ENCODE measurements at places on chromosomes 4 and X.

- DNase-seq: no peak
Observed at GRCh38 chrX:115174548-115174947, 14.7 kb upstream of the RBMXL3 start.

GRCh38 chrX:53279296-53280237 lies 1.8 kb downstream of the IQSEC2 start:
- no peak for DNase-seq

DNA sequence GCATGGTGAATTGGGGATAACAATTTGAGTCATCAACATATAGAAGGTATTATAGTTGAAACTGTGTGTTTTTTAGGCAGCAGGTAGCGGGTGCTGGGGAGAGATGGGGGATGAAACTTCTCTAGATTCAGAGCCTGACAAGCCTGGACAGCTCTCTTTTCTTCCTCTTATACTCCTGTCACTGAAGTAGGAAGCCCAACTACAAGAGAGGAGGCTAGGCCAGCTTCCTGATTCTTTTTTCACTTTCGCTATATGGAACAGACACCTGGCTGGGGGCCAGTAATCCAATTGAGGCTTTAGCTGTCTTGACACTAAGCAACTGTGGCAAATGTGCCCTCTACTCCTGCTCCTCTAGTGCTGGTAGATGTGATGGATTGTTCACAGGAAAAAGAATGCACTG lies 69.2 kb downstream of the PHKA1 start:
- no peak for DNase-seq

- DNase-seq: no peak
Observed at GRCh38 chrX:21939906-21940305, 603 bp upstream of the SMS start.

DNA sequence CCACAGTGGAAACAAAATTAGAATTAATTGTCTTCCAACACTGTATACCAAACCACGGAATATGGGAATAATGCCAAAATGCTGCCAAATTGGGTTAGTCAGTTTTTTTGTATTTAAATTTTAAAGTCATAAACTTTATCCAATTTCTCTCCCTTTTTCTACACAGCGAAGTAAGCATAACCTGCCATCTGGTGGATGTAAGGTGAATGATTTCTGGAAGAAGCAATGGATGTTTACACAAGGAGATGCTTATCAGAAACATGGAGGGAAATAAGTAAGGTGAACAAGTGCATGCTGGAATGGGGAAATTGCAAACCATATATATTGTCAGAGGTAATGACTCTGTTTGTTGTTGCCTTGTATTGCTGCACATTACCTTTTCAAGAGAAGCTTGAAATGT lies 691.9 kb downstream of the TECRL start:
- no peak for DNase-seq

DNA sequence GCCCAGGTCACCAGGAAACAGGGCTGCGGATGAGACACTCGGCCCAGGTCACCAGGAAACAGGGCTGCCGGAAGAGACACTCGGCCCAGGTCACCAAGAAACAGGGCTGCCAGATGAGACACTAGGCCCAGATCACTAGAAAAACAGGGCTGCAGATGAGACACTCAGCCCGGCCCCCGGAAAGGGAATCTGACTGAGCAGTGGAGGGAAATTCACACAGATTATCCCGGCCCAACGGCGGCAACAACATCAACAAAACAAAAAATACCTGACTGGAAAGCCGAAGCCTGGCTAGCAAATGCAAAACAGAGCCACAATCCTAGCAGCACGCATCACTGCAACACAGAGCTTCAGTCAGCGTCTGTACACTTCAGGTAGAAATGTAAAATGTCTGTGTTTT lies 20.7 kb downstream of the AFAP1 start:
- no peak for DNase-seq

DNA sequence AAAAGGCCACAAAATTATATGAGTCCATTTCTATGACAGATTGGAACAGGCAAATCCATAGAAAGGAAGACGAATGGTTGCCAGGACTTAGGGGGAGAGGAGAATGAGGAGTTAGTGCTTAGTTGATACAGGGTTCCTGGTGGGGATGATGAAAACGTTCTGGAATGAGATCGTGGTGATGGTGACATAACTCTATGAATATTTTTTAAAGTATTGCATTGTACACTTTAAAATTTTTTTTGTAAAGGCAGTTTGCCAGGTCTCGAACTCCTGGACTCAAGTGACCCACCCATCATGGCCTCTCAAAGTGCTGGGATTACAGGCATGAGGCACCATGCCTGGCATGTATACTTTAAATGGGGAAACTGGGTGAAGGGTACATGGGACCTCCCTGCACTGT lies 9.9 kb upstream of the CCNQ start:
- DNase-seq: no peak

GRCh38 chrX:68462653-68463052 lies 29.4 kb upstream of the OPHN1 start:
- DNase-seq: no peak

DNA sequence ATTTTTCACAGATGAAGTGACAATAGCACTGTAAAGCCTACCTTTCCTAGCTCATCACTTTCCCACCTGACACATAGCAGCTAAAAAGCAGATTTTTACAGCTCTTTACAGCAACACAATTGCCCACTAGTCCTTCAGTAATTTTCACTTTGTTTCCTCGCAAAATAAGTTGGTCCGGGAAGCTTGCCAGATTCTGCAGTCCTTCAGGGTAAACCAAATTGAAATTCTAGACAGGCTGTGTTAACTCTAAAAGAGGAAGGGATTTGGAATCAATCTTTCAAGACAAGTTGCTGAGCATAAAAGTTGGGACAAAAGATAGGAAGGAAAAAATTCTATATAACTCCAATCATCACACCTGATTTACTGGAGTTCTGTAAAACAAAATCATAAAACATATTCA lies 8.7 kb downstream of the C1QTNF7 start:
- DNase-seq: no peak

- DNase-seq: no peak
Observed at GRCh38 chr4:69744157-69744478, 16.3 kb downstream of the SULT1B1 start.

DNA sequence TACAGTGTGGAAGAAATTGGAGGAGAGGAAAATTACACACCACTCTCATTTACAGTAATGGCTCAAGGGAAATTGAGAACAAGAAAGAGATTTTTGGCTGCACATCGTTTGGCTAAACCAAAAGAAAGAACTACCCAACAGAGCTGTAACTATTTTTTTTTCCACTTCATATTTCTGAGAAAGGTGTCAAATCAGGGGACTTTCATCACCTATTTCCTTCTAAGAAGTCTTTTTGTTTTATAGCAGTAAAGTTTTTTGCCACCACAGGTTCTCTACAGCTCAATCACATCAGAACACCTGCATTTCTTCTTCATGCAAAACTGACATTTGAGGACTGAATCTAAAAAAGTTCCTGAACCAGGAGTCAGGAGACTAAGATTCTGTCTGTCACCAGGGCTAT lies 57.5 kb upstream of the TNIP3 start:
- DNase-seq: no peak

- peak; percentile 32 for DNase-seq
Observed at GRCh38 chrX:49919617-49920016, 2.8 kb upstream of the CLCN5 start.

DNA sequence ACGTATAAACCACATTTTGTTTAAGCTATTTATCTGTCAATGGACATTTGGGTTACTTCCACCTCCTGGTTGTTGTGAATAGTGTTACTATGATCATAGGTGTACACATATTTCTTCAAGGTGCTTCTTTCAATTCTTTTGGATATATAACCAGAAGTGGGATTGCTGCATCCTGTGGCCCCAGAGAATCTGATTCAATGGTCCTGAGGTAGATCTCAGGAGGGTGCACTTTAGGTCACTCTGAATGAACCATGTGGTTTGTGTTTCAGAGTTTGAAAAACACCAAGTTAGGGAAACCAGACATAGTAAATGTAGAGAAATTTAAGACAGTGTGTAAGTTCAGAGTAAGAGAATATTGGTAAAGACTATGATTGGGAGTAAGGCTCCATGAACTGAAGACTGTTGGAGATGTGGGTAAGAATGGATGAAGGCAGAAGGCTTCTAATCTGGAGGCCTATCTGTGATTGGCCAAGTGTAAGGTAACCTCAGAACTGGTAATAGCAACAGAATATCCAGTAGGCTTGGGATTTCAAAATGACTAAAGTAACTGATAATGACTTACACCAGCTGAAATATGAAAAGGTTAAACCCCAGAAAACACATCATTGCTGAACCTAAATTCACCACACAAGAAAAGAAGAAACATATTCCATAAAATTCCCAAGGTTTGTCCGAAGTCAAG lies 236.9 kb downstream of the CAMK2D start:
- no peak for DNase-seq

GRCh38 chr4:19195696-19196095 lies 1056.0 kb upstream of the SLIT2 start:
- DNase-seq: no peak

GRCh38 chr4:116829187-116829586 lies 256.2 kb downstream of the TRAM1L1 start:
- no peak for DNase-seq

DNA sequence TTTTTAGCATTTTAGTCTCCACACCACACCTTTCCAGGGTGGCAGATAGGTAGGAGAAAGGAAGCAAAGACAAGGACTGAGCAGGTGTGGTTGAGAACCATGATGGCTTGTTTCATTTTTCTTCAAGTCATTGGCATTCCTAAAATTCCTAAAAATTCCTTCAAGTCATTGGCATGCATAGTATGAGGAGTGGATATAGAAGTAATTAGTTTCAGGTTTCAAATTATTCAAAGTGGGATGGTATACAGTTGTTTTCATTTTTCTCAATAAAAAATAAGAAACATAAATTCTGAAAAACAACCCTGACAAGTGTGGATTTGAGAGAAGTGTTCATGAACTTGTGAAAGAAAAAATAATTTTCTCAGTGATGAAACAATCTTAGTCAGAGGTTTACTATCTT lies 22.3 kb upstream of the HERC3 start:
- DNase-seq: no peak

GRCh38 chrX:150406596-150406995 lies 43.5 kb downstream of the MAMLD1 start:
- no peak for DNase-seq

DNA sequence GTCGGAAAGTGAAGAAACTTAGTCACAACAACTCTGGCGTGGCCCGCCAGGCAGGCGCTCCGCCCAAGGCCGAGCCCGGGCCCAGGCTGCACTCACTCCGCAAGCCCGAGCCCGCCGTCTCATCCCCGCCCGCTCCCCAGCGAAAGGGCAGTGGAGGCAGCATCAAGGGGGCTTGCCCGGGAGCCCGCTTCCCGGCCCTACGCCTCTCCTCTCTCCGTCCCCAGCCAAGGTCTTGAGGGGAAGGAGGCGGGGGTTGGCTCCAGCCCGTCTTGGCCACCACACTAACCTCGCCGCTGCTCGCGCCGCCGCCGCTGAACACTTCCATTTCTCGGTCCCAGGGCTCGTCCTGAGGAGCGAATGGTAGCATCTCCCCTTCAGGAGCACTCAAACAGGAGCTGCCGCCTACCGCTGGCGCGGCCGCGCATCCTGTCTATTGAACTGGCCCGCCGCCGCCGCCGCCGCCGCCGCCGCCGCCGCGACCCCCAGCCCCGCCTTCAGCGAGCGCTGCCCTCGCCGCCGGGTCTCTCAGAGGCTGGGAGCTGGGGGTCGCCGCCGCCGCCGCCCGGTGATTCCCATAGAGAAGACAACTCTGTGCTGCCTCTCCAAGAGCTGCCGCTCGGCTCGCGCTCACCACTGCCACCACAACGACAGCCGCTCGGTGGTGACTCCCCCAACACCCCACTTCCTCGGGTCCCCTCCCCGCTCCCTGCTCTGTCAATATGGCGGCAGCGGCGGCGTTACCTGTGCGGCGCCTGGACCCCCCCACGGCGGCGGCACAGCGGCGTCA lies at the start of gene RPS6KA6:
Gene RPS6KA6 (minus strand): TSS at position 667 of the 787 bp plus-strand sequence. CDS start 300 bp downstream, at position 367.
- peak; percentile 51 for DNase-seq

- peak; percentile 47 for DNase-seq
Observed at GRCh38 chrX:13028871-13029636, 15.4 kb downstream of the FAM9C start.

DNA sequence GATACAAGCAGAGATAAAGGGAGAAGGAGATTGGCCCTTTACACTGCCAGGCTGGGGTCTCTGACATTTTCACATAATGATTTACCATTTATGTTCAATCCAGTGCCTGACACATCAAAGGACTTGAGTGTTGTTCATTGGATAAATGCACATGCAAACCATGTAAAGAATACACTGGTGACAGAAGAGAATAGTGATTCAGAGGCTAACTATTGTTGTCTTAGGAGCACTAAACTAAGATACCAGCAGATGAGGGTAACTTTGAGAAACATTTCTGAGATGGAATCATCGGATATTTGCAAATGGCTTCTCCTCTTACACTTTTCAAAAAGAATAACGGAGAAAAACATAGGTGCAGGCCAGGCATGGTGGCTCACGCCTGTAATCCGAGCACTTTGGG lies 67.3 kb upstream of the HHIP start:
- DNase-seq: no peak

DNA sequence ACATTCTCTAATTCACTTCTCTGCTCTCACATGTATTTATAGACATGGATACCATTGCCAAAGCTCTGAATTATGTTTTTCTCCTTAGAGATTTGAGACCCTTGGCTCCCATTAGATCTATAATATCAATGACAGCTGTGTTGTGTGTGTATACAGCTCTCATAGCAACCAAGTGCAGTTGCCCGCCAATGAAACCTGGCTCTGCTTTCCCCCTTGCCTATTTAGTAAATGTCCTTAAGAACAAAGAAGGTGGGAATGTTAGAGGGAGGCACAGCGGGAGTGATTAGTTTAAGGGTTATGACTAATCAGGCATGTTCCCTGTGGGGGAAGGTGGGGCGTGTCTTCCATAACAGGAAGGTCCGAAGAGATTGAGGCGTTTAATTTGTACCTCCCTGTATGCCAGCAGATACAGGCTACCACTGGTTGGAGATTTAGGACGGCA lies 100.5 kb upstream of the TBC1D9 start:
- peak; percentile 66 for DNase-seq

- no peak for DNase-seq
Observed at GRCh38 chr4:158208963-158209640, 1.2 kb upstream of the TMEM144 start.

GRCh38 chrX:19991350-19991718 lies 473 bp upstream of the BCLAF3 start:
- DNase-seq: no peak

GRCh38 chrX:120797188-120797851 lies 78.3 kb downstream of the CT47B1 start:
- DNase-seq: peak; percentile 23

- DNase-seq: no peak
Observed at GRCh38 chr4:121736735-121737351, 28.1 kb downstream of the SMIM43 start.

GRCh38 chr4:54709400-54709799 lies 51.6 kb downstream of the KIT start:
- DNase-seq: no peak

DNA sequence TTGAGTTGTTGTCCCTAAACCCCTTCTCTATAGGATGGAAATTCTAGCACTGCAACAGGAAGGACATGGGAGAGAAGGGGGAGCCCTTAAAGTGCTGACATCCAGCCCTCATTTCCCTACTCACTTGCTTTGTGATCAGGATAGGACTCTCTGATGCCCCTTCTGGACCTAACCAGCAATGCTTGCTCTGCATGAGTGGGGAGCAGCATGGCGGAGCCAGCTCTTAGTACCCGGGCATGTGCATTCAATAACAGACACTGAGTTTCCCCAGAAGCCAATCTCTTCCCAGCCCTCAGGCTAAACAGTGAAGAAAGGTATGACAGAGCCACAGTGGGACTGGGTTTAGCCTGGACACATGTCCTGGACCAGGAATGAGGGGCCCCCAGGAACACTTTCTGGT lies 14.0 kb downstream of the SOD3 start:
- no peak for DNase-seq

- DNase-seq: no peak
Observed at GRCh38 chr4:90792696-90793095, 665.5 kb downstream of the CCSER1 start.
